ENCODE measurements at places on chromosomes 6 and 20.
A peak's percentile ranks its signal among the peaks of the same experiment; 100 is the strongest.

- no peak for DNase-seq
Measured at GRCh38 chr6:74658391-74658790, 547.5 kb downstream of the COL12A1 start.

DNA sequence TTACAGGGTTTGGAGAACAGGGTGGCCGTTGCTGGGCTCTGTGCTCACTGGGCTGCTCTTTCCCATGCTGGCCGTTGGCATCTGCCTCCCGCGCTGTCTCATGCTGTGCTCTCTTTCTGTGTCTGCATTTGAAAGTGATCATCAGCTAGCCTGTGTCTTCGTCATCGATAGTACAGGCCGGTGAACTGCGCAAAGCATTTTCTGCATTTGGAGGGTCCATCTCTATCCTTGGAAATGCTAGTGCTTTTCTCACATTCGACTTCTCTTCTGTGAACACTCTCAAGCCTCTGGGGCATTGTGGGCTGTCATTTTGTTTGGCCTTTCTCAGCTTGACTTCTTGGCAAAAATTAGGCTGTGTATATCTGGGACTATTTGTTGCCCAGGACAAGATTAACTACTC lies 6.8 kb upstream of the SNHG17 start:
- no peak for DNase-seq

GRCh38 chr6:129489215-129489765 lies 220.7 kb downstream of the ARHGAP18 start:
- no peak for DNase-seq

GRCh38 chr20:54107600-54108325 lies 37.4 kb upstream of the BCAS1 start:
- DNase-seq = peak; percentile 19

DNA sequence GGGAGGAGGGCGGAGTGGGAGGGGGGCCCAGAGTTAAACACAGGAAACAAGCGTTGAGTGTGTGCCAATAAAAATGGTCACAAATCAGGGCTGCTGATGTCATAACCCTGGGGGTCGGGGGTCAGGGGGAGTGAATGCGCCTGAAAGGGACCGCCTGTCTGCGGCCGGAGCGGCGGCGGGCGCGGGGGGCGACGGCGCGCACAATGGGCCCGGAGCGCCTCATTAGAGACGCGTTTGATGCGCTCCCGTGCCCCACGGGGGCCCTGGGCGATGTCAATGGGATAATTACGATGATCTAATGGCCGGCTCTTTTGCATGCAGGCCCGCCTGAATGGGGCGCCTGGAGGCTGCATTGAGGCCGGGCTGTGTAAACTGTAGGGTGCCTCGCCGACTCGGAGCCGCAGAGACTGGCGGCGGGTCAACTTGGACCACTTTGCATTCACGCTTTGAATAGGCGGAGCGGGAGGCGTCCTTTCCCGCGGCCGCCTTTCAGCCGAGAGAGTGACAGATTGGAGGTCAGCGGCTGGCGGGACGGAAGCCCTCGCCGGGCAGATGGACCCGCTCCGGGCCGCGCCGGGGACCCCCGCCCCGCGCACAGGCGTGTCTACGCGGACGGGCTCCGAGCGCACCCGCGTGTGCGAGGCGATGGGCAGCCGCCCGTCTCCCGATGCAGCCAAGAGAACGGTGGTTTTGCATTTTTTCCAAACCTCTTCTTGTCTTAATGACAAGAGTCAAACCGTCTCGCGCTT lies 296.1 kb downstream of the TFAP2C start:
- DNase-seq = no peak

- DNase-seq = no peak
Measured at GRCh38 chr6:7163661-7164071, 55.9 kb downstream of the RREB1 start.

DNA sequence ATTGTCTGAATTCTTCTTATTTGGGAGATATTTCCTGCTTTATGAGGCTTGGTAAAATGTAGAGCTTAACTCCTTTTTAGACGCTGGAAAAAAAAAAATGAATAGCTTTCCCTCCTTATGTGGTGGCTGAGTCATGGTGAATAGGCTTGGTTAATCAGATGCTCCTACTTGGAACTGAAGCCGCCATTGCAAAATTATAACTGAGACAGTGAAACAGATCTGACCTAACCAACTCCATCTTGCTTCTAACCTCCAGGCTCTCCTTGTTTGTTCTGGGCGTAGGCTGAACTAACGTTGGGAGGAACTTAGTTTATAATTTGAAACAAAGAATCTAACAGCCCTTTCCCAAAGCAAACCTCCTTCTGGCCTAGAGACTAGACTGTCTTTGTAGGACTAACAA lies 43.2 kb upstream of the PLCB4 start:
- DNase-seq = no peak

- DNase-seq = no peak
Measured at GRCh38 chr6:53487080-53487479, 57.8 kb downstream of the GCLC start.

GRCh38 chr20:37090407-37090806 lies 5.4 kb downstream of the RBL1 start:
- DNase-seq = no peak

GRCh38 chr20:44247131-44247571 lies at the start of gene GDAP1L1:
Gene GDAP1L1, plus strand, starts transcription at chr20:44247308. Its CDS starts 27 bp downstream, at chr20:44247335.
- DNase-seq = no peak

GRCh38 chr20:38355161-38356012 lies 9.1 kb downstream of the LBP start:
- no peak for DNase-seq

GRCh38 chr6:79622364-79622763 lies 8.8 kb upstream of the SH3BGRL2 start:
- DNase-seq = no peak

GRCh38 chr6:32128751-32129296 lies 778 bp upstream of the ATF6B start:
- DNase-seq = no peak

DNA sequence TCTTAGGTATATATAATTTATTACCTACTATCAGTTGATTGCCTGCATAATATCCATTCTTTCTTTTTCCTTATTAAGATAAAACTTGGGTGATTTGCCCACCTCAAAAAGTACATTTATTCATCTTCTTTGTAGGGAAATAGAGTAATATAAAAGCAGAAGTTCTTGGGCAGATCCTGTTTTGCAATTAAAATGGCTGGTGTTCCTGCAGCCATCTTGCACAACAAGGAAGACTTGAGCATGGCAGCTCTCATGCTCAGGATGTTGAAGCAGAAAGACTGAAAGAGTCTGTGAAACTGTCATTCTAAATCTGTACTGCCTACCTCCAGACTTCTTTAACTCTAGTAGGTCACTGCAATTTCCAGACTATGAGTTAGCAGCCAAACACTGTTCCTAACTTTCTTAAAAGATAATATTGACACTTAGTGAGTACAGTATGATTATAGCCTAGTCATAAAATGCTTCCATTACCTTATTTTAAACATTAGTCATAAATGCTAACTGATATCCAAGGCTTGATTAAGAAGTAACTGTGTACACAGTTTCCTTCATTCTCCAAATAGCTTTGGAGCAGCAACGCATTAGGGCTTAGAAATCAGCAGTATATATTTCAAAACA lies 24.6 kb upstream of the HTR1B start:
- DNase-seq = no peak

GRCh38 chr20:16216227-16216913 lies 356.9 kb downstream of the KIF16B start:
- no peak for DNase-seq

GRCh38 chr6:99305021-99305554 lies 44.4 kb downstream of the FAXC start:
- no peak for DNase-seq

- DNase-seq = no peak
Measured at GRCh38 chr6:104226790-104227446, 632.8 kb downstream of the HACE1 start.

- DNase-seq = no peak
Measured at GRCh38 chr6:15282334-15282733, 36.5 kb downstream of the JARID2 start.

- DNase-seq = no peak
Measured at GRCh38 chr6:135096403-135097130, 41.9 kb upstream of the HBS1L start.

DNA sequence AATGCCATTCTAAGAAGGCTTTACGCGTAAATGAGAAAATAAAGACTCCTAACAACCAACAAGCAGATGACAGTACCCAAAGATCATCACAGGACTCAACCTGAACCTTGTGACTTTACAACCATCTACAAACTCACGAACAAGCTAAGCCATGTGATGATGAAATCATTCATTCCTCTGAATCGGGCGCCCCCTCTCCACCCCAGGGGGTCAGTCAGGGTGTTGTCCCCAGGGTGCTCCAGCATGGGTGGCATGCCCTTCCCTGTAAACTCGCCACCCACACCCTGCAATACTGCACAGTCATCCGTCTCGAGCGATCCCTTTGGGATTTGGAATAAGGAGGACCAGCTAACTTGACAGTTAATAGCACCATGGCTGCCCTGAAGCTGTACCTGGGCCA lies 12.6 kb downstream of the SERPINB6 start:
- DNase-seq = no peak

- no peak for DNase-seq
Measured at GRCh38 chr20:1568163-1568490, 10.6 kb upstream of the SIRPD start.

GRCh38 chr6:44161997-44162338 lies 3.3 kb downstream of the CAPN11 start:
- no peak for DNase-seq

GRCh38 chr20:17083738-17084137 lies 143.1 kb upstream of the PCSK2 start:
- DNase-seq = no peak

DNA sequence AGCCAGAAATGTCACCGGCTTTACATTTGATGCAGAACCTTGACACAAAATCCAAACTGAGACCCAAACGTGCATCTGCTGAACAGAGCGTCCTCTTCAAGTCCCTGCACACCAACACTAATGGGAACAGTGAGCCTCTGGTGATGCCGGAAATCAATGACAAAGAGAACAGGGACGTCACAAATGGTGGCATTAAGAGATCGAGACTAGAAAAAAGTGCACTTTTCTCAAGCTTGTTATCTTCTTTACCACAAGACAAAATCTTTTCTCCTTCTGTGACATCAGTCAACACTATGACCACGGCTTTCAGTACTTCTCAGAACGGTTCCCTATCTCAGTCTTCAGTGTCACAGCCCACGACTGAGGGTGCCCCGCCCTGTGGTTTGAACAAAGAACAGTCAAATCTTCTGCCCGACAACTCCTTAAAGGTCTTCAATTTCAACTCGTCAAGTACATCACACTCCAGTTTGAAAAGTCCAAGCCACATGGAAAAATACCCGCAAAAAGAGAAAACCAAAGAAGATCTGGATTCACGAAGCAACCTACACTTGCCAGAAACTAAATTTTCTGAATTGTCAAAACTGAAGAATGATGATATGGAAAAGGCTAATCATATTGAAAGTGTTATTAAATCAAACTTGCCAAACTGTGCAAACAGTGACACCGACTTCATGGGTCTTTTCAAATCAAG lies 108.4 kb downstream of the RTN4IP1 start:
- DNase-seq = peak; percentile 44

GRCh38 chr6:87421576-87421975 lies 13.8 kb downstream of the CFAP206 start:
- DNase-seq = no peak

- DNase-seq = no peak
Measured at GRCh38 chr6:123879749-123880148, 76.1 kb downstream of the NKAIN2 start.

DNA sequence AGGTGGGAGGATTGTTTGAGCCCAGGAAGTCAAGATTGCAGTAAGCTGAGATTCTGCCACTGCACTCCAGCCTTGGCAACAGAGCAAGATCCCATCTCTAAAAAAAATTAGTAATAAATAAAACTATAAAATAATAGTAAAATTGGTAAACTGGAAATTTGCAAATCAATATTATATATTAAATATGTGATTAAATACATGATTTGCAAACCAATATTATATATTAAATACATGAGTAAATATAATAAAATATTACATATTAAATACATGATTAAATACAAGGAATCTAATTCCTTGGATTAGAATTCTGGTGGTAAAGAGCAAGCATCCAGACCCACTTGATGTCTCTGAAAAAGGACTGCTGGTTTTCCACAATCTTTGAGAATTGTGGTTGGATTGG lies 35.8 kb downstream of the FUT9 start:
- DNase-seq = no peak

- no peak for DNase-seq
Measured at GRCh38 chr20:64220891-64221527, 34.5 kb upstream of the PCMTD2 start.

DNA sequence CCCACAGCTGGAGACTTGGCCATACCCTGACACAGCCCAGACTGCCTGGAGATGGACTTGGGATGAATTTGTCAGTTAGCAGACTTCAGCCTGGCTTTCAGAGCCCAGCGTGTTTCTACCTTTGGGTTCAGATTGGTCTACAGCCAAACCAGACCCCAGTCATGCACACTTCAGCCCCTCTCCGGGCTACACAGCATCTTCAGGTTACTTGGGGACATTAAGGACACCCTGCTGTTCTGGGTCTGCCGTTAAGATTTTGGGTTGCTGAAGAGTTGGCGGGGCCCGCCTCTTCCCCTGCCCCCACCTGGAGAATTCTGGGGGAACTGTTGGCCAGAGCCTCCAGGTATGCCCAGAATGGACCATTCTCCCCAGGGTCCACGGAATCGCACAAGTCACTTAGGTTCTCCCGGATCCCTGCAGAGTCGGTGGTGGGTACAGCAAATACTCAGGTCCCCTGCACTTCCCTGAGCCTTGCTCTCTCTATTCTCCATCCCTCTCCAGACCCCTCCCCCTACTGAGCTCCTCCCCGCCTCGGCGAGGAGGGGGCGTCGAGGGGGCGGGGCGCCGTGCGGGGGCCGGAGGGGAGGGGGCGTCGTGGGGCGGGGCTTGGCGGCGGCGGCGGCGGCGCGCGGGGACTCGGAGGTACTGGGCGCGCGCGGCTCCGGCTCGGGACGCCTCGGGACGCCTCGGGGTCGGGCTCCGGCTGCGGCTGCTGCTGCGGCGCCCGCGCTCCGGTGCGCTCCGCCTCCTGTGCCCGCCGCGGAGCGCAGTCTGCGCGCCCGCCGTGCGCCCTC lies at the start of gene PTK7:
Gene PTK7, plus strand, starts transcription at position 645 of the 794 bp plus-strand sequence. CDS start 175 bp downstream, outside the sequence.
- DNase-seq = peak; percentile 27

- no peak for DNase-seq
Measured at GRCh38 chr6:78962448-78962847, 95.1 kb downstream of the IRAK1BP1 start.

DNA sequence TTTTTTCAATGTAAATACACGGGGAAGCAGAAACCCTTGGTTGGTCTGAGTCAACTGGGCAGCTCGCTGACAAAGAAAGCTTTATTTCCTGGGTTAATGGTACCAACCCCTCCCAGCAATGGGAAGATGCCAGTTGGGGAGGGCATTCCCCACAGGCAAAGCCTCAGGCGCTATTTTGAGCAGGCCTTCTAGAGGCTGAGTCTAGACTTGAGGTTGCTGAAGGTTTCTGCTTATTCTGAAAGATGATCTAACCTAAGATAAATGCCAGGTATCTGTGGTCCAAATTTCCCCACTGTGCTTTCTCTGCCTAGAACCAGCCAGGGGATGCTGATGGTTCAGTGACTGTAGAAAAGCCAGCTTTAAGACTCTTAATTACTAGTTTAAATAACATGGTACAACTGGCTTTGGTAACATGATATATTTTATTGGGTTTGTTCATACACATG lies 172.5 kb upstream of the JARID2 start:
- no peak for DNase-seq

GRCh38 chr6:105170059-105170458 lies 9.8 kb downstream of the POPDC3 start:
- DNase-seq = no peak

GRCh38 chr6:57275384-57275783 lies 42.0 kb upstream of the PRIM2 start:
- DNase-seq = no peak
